Uterus (tissue), 4 donors: ENCODE measurements at places on chromosomes 1 and 21. TPM values are rescaled to one million over a fixed set of nuclear protein-coding genes. Genes with fewer than 3 reads are reported as not detected.

Gene RASSF5
- total RNA-seq: 5.3 TPM

Gene ANGPTL1
- total RNA-seq: 150 TPM

DNA sequence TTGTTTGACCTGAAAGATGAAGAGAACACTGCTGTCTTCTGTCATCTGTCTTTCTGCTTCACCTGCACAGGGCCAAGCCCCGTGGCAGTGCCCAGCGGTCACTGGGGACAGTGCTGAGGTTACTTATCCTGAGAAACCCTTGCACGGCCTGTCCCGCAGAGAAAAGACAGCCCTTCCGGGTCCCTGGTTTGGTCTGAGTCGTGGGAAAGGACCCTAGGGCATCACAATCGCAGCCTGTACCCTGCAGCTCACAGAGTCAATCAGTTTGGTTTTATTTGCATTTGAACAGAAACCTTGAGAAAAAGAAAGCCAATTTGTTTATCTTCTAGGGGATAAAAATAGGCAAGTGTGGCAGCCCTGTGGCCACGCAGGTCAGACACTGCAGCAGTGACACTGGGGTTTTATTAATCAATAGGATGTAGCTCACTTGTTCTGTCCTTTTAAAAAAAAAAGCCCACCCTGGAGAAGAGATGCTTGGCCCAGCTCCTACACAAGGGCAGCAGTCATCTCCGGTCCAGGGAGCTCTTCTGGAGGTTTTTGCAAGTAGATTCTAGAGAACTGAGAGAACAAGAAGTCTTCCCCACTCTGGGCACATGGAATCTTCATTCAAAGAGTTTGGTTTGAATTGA is 120.0 kb downstream of the PEX14 start:
- H3K27me3 ChIP-seq: no peaks in the 10 kb centered on the region
- H3K4me3 ChIP-seq: no peak overlapping the region
- no peaks in the 10 kb centered on the region for H3K4me1 ChIP-seq
- no peak for DNase-seq

- DNase-seq: peak; percentile 81
- no peaks in the 10 kb centered on the region for H3K4me1 ChIP-seq
- H3K36me3 ChIP-seq: no peaks in the 10 kb centered on the region
- H3K27me3 ChIP-seq: no peaks in the 10 kb centered on the region
- H3K4me3 ChIP-seq: peak within 1 kb of the TSS; percentile 26
These were observed at the start of gene RIMS3 for GRCh38 chr1:40665335-40666171. TSS of gene RIMS3 (minus strand) at chr1:40665682. CDS start at chr1:40641925, 23,757 bp downstream.

DNA sequence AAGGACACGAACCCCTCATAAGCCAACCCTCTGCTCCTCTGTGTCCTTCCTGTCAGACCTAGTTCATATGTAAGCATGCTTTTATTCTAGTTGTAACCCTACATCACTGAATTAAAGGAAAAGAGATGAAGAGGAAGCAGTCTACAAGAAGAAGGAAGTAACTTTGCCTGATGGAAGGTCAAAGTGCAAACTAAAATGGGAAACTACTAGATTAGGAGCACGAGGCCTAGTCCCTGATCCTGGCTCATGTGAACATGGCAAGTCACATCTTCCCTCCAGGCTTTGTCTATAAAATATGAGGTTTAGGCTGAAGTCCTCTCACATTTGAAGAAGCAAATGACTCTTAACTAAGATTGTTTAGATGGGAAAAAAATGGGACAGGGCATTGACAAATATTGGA is 13.2 kb downstream of the ZMYND12 start:
- DNase-seq: no peak
- no peaks in the 10 kb centered on the region for H3K4me1 ChIP-seq
- H3K4me3 ChIP-seq: no peak overlapping the region
- no peaks in the 10 kb centered on the region for H3K27me3 ChIP-seq

- peak overlapping the region; percentile 92 for H3K27ac ChIP-seq
- no peak overlapping the region for H3K4me3 ChIP-seq
- no peak for DNase-seq
- H3K36me3 ChIP-seq: no peaks in the 10 kb centered on the region
- H3K4me1 ChIP-seq: peaks cover 6% of the 10 kb centered on the region
- no peaks in the 10 kb centered on the region for H3K27me3 ChIP-seq
These were observed 1.5 kb upstream of the GALNT2 start for GRCh38 chr1:230065571-230065970.

GRCh38 chr1:48572646-48573258 is 100.7 kb upstream of the SPATA6 start:
- H3K27me3 ChIP-seq: no peaks in the 10 kb centered on the region
- no peak overlapping the region for H3K27ac ChIP-seq
- H3K36me3 ChIP-seq: no peaks in the 10 kb centered on the region
- no peak overlapping the region for H3K4me3 ChIP-seq
- no peaks in the 10 kb centered on the region for H3K4me1 ChIP-seq
- DNase-seq: peak; percentile 17
